ENCODE measurements at places on chromosomes 2 and 18. TPM values are rescaled to one million over a fixed set of nuclear protein-coding genes. Genes with fewer than 3 reads are reported as not detected.

GRCh38 chr18:35756506-35757117 lies 175.1 kb downstream of the GALNT1 start:
- peak; percentile 59 for DNase-seq

DNA sequence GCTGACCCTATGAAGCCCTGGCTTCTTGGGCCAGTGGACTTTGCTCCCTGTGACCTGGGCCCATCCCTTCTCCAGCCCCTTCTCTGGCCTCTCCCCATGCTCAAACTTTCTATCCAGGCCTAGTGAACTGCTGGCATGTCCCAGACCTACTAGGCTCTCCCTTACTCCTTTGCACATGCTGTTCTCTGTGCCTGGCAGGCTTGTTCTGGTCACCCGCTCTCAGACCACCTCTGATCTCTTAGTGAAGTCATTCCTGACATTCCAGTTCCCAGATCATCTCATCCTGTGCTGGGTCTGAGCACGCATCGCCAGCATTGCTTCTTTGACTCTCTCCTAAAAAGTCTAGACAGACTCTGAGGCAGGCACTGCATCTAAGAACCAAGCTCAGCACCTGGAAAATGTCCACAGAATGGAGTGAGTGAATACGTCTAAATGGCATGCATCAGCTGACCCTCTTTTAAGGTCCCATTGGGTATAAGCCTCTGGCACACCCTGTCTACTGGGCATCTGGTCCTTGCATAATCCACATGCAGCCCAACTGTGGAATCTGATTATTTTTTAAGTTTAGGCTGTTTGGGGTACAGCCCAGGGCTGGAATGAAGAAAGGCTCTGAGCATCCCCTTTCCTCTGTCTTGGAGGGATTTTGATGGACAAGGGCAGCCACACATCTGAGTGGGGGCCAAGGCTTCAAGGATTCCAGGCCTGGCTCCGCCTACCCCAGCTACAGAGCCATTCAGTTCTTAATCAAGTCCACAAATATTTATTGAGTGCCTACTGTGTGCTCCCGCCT lies 130.6 kb upstream of the HAAO start:
- no peak for DNase-seq

DNA sequence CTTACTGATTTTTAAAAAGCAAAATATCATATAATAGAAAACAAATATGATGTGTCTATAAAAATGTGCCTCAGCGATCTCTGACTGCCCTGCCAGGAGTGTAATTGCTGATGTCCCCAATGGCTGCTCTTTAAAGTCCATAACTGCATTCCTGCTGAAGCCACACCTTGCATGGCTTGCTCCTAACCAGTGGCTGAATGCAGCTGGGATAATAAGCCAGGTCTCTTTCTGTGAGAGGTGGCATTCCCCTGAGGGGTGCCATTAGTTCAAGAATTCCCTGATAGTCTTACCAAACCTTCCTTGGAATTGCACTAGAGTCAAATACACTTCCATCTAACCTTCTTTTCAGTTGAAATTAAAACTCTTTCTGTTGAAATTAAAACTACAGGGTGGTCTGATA lies 125.8 kb upstream of the ZNF804A start:
- no peak for DNase-seq

- DNase-seq, result no peak
Observed at GRCh38 chr2:65369574-65369973, 62.8 kb downstream of the SPRED2 start.

The TMEM200C gene
- 15.8 TPM for total RNA-seq

The NAT8 gene
- total RNA-seq, result not detected

The PIK3C3 gene
- total RNA-seq, result 80.6 TPM

The CGREF1 gene
- total RNA-seq, result 33.2 TPM

All from dorsolateral prefrontal cortex (tissue), 122 donors.